ENCODE measurements at places on chromosomes 16 and 17.

- DNase-seq, result no peak
Observed at GRCh38 chr17:45301674-45302073, 15.1 kb downstream of the MAP3K14 start.

DNA sequence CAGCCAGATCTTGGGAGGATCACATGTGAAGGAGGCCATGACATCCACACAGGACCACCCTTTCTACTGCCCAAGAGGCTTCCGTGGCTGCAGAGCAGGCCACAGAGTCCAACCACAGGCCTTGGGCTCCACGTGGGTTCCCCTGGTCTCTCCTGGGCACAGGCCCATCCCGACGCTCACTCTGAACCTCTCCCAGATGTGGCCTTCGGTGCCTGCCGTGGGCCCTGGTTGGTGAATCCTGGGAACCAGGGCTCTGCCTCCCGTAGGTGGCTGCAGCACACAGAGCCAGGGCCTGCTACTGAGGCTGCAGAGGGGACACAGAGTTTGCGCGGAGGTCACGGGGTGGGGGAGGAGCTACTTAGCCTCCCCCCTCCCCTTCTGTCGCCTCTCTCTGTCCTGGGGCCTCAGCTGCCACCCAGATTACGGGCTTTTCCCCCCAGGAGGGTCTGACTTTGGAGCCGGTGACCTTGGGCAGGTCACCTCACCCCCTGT lies 55.3 kb downstream of the ZFPM1 start:
- DNase-seq, result no peak

GRCh38 chr17:1423456-1424135 lies 23.6 kb upstream of the YWHAE start:
- no peak for DNase-seq

DNA sequence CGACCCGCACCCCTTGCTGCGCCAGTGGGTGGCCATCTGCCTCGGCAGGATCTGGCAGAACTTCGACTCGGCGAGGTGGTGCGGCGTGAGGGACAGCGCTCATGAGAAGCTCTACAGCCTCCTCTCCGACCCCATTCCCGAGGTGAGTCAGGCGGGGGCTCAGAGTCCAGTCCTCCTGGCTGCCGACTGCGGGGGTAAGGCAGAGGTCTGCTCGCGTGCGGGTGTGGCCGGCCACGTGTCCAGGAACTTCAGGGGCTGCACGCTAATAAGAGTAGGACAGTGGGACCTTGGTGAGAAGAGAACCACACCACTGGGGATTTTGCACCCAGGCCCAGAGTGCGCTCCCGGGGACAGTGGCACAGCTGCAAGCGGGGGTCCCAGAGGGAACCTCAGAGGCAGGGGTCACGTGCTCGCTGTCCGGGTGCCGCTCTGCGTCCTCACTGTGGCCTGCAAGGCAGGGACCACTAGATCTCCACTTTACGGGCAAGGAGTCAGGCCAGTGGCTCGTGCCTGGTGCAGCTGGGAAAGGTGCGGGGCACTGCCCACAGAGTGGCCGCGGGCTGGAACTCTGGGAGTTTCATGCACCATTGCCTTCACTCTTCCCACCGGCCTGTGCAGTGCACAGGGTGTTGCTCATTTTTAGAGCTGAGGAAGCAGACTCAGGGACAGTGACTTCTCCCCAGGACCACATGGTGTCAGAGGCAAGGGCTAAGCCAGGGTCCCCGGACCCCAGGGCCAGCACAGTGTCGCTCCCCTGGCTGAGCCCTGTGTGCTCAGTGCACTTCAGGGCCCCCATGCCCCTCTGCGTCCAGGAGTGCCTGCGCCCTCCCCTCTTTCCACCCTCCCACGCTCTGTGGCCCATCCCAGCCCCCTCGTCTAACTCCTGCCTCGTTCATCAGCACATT lies 107.6 kb upstream of the CHMP6 start:
- no peak for DNase-seq

DNA sequence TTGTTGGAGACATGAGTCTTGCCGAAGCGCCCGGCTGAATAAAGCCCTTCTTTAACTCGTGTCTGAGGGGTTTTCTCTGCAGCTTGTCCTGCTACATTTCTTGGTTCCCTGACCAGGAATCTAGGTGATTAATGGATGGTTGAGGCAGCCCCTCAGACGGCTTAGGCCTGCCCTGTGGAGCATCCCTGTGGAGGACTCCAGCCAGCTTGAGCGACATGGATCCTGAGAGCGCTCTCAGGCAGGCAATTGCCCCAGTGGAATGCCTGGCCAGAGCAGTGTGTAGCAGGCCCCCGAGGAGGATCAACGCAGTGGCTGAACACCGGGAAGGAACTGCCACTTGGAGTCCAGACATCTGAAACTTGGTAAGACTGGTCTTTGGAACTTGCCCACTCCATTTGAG lies 17.3 kb upstream of the ENDOV start:
- no peak for DNase-seq

GRCh38 chr16:4615384-4616046 lies 827 bp upstream of the UBALD1 start:
- DNase-seq, result no peak

- no peak for DNase-seq
Observed at GRCh38 chr17:39144416-39144840, 7.0 kb downstream of the PLXDC1 start.

DNA sequence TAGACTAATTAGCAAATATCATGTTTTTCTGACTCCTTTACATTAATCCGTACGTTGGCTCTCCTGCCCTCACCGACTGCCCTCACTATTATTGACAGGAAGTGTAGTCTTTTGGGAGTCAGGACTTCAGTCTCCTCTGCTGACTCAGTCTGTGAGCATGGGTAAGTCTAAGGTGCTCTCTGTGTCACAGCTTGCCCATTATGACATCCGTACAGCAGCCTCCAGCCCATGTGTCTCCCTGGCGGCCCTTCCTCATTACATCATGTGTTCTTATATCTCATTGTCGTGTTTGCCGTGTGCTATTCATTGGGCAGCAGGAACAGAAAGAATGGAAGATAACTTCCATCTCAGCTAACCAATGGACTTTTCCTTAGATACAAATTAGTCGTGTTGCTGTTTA lies 77.5 kb downstream of the MRTFB start:
- no peak for DNase-seq

Measured in GM19239 (cell line).